ENCODE measurements at places on chromosomes 1 and 21. TPM values are rescaled to one million over a fixed set of nuclear protein-coding genes. Genes with fewer than 3 reads are reported as not detected.

The SSX2IP gene
- total RNA-seq = 7.5 TPM

The USH2A gene
- not detected for total RNA-seq

The MYBPH gene
- not detected for total RNA-seq

The CHIT1 gene
- total RNA-seq = not detected

The SPRR2B gene
- not detected for total RNA-seq

The AGO3 gene
- total RNA-seq = 36.9 TPM

The SERTAD4 gene
- total RNA-seq = 14.2 TPM

The FCRLB gene
- total RNA-seq = 1.5 TPM

The G0S2 gene
- total RNA-seq = not detected

The CELA2A gene
- total RNA-seq = not detected

- peak; percentile 76 for DNase-seq
Observed at GRCh38 chr21:15005391-15005790, 59.4 kb downstream of the NRIP1 start.

DNA sequence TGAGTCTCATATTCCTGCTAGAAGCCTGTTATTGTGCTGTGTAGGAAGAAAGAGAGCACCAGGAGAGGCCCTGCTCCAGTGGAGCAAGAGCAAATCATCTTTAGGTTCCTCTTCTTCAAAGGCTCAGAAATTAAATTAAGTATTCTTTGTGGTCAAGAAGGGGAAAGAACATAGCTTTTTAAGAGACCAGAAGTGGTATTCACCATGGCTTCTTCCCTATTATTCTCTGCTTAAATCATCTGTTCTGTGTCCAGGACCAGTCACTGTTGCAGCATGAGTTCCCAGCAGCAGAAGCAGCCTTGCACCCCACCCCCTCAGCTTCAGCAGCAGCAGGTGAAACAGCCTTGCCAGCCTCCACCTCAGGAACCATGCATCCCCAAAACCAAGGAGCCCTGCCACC is 1.1 kb downstream of the SPRR1B start:
- DNase-seq = no peak

DNA sequence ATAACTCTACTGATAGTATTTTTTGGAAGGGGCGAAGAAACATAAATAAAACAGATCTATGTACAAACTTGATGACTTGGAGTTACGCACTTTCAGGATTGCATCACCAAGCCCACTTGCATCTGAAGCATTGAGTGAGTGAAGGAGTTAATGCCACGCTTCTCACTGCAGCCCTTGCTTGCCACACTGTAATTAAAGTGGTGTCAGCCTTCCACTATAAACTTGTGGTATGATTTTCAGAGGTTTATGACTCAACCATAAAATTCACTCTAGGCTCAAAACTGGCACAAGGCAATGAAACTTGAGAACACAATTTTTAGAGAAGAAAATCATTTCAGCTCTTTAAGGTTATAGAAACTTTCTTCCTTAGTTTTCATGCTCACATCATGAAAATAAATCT is 93.9 kb upstream of the PRMT6 start:
- DNase-seq = no peak

- DNase-seq = no peak
Observed at GRCh38 chr1:219503604-219504003, 109.3 kb downstream of the ZC3H11B start.

- DNase-seq = no peak
Observed at GRCh38 chr1:25971066-25971810, 26.6 kb downstream of the PAFAH2 start.

DNA sequence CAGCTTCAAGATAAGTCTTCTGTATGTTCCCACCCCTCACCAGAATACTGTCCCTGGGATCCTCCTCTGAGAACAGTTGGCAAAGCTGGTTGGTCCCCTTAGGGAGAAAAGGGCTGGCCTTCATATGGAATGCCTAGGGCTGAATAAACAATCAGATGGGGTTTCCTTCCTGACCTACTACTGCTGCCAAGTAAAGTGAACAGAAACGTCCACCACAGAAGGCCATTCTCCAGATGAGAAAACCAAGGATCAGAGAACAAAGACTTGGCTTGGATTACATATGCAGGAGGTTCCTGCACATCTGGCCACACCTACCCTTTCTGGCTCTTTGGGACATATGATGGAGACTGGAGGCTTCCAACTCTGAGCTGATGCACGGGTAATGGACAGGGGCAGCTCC is 194.5 kb downstream of the HIVEP3 start:
- DNase-seq = no peak

GRCh38 chr1:150613061-150613920 is 16.1 kb downstream of the ENSA start:
- DNase-seq = no peak

- DNase-seq = no peak
Observed at GRCh38 chr1:180946541-180947498, 34.1 kb downstream of the KIAA1614 start.

DNA sequence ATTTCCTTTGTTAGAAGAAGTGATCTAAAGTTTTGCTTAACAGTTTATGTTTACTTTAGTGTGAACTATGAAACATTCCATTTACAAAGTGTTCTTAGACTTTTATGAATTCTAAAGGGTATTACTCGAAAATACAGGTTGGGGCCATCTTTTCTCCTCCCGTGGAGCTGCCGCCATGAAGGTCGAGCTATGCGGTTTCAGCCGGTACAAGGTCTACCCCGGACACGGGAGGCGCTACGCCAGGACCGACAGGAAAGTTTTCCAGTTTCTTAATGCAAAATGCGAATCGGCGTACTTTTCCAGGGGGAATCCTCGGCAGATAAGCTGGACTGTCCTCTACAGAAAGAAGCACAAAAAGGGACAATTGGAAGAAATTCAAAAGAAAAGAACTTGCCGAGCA is 39.8 kb downstream of the DENND1B start:
- DNase-seq = no peak

DNA sequence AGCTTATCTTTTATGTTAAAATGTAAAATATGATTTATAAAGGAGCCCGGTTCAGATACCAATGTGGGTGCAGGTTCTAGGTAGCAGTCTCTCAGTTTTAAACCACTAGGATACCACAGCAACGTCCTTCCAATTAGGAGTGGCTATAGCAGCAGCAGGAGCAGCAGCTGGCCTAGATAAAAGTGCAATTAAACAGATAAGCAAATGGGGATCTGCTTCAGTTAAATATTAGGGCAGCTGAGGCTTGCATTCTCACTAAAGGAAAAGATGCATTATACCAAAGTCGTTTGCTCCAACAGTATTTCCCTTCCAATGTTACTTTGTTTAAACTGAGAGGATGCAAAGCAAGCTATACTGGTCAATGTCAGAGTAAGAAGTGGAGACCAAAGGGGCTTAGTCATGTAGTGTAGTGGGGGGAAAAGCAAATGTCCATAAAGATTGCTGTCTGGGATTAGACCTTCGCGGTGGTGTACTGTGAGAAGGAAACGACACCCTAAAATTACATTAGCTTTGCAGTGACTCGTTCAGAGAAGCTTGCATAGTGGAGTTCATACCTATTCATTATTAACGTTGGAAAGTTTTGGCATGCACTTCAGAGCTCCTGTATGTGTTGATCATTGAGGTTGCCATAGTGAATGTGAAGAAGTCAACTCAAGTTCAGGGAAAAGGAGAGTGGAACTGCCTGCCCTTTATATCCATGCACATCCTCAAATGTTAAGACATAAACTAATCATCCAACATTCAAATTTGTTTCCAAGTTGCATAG is 272.2 kb downstream of the VAV3 start:
- DNase-seq = no peak

- no peak for DNase-seq
Observed at GRCh38 chr1:241419986-241420385, 63.0 kb upstream of the RGS7 start.

- no peak for DNase-seq
Observed at GRCh38 chr21:42350927-42351426, at the start of gene TFF2. TSS of gene TFF2 (minus strand) at chr21:42350994. CDS start at chr21:42350957, 37 bp downstream.

GRCh38 chr1:110425612-110426152 is 18.2 kb upstream of the LAMTOR5 start:
- DNase-seq = peak; percentile 89

DNA sequence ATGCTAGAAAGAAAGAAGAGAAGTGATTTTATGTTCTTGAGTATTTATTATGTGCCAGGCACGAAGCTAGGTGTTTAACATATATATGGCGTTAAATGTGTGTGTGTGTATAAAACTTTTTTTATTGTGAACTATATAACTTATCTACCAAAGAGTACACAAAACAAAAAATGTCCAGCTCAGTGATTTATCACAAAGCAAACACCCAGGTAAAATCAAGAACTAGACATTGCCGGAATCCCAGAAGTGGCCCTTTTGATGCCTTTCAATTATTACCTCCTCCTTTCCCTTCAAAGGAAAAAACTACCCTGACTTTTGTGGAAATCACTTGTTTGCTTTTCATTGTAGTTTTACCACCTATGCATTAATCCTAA is 40.5 kb upstream of the ZNF648 start:
- DNase-seq = no peak

GRCh38 chr1:114003431-114003830 is 24.2 kb downstream of the OLFML3 start:
- DNase-seq = no peak

- DNase-seq = no peak
Observed at GRCh38 chr1:47915677-47916353, 81.4 kb downstream of the TRABD2B start.

DNA sequence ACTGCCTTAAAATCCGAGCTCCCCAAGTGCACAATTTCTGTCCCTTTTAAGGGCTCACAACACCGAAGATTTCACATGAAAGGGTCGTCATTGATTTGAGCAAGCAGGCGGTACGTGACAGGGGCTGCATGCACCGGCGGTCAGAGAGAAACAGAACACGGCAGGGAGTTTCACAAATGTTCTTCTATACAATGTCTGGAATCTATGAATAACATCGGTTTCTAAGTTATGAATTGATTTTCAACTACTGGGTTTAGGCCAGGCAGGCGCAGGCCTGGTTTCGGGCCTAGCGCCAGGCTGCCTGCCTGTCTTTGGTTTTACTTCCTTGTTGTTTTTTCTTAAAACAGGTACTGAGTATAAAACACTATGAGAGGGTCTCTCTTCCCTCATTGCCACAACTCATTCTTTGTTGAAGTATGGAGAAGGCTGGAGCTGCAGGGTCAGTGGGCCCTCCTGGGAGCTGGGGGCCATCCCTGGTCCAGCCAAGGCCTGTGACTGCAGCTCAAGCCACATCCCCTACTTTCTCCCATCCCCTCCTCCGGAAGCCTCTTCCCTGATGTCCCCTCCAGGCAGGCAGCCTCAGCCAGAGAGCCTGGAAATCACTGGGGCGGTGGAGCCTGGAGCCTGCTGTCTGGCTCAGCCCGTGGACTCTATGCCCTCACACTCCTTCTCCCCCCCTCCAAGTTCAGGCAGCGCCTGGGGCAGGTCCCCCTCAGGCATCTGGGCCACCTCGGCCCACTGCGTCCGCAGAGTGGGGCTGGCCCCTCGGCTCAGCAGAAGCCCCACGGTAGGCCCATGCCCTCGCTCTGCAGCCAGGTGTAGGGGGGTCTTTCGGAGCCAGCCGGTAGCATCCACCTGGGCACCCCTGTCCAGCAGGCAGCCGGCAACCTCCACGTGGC is 2.4 kb downstream of the ANKRD65 start:
- no peak for DNase-seq

GRCh38 chr1:25088946-25089345 is 143.4 kb downstream of the SYF2 start:
- DNase-seq = no peak

- no peak for DNase-seq
Observed at GRCh38 chr1:21931171-21932093, 5.7 kb downstream of the HSPG2 start.

DNA sequence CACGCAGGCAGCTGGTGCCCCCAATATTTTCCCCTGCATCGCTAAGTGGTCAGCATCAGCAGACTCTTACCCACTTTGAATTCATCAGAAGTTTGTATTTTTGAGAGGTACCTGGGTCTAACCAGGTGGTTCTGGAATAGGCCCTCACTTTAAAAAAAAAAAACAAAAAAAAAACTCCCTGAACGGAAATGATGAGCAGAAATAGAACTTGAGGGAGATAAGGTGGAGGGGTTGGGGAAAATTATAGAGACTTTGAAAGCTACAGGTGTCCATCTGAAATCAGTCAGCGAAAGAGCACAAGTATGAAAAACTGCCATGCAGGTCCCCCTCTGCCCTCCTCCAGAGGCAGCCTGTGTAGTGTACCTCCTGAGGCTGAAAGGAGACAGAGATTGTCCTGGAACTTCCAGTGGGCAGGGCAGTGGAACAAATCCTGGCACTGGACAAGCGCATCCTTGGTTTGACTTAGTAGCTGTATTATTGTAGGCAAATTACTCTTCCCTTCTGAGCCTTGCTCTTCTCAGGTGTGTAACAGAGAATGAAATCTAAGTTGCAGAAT is 1.2 kb downstream of the SLAMF7 start:
- no peak for DNase-seq

DNA sequence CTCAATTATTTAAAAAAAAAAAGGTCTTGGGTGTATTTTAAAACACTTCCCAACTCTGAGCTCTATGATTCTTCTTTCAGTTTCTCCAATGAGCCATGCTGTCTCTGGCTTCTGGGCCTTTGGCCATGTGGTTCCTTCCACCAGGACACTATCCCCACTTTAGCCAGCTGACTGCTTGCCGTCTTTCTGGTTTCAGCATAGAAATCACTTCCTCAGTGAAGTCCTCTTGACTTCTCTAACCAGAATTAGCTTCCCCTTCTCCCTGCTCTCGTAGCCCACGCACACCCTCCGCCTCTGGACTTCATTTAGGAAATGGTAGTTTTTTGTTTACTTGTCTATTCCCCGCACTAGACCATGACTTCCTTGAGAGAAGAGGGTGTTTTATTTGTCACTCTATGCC is 1.1 kb upstream of the DIO1 start:
- peak; percentile 14 for DNase-seq

- no peak for DNase-seq
Observed at GRCh38 chr1:236451796-236452373, 57.8 kb downstream of the EDARADD start.

DNA sequence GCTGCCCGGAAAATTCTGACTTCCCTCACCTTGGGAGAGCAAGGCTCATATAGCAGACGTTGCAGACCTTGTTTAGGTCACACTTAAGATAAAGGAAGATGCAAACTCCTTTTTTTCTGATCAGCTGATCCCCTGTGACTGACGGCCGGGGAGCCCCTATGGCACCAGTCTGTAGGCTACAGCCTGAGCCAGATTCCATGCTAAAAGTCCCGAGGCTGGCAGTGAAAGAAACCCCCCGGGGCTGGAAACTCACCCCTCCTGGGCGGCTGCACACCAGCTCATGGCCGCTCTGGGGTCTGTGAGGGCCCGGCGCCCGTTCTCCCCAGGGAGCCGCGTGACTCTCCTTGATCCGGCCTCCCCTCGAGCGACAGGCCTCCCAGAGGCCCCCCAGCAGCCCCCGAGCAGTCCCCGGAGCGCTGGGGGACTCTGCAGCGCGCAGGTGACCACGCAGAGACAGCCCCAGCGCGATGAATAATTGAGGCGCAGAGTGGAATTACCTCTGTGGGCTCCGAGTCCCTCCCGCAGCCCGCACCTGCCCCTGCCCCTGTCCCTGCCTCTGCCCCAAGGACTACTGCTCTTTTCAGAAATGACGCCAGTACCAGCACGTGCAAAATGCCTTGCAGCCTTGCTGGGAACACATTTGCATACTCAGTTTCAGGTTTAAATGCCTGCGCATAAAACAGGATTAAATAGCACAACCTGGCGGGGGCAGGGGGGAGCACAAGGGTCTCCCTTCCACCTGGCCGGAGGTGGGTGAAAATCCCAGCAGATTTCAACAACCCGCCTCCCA is 62.6 kb upstream of the CLDN14 start:
- no peak for DNase-seq

GRCh38 chr1:91854852-91855534 is 31.0 kb downstream of the TGFBR3 start:
- DNase-seq = peak; percentile 64
